ENCODE measurements at places on chromosomes 13 and 19.

- DNase-seq: no peak
Observed at GRCh38 chr13:104967836-104968630, 1567.4 kb downstream of the EFNB2 start.

- no peak for DNase-seq
Observed at GRCh38 chr19:29643361-29643935, 21.8 kb upstream of the PLEKHF1 start.

DNA sequence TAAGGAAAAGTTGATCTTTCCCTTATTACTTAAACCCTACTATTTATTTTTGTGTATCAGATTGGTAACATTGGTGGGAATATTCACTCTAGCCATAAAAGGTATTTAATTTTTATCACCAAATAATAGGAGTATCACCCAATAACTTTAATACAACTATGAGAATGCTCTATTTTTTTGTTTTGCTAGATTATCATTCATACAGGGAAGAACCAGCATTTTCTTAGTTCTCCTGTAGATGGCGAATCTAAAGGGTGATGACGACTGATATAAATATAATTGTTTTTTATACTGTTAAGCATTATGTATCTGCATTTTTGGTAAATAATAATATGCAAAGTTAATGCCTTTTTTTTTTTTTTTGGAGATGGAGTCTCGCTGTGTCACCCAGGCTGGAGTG lies 7.9 kb upstream of the FRY start:
- no peak for DNase-seq

DNA sequence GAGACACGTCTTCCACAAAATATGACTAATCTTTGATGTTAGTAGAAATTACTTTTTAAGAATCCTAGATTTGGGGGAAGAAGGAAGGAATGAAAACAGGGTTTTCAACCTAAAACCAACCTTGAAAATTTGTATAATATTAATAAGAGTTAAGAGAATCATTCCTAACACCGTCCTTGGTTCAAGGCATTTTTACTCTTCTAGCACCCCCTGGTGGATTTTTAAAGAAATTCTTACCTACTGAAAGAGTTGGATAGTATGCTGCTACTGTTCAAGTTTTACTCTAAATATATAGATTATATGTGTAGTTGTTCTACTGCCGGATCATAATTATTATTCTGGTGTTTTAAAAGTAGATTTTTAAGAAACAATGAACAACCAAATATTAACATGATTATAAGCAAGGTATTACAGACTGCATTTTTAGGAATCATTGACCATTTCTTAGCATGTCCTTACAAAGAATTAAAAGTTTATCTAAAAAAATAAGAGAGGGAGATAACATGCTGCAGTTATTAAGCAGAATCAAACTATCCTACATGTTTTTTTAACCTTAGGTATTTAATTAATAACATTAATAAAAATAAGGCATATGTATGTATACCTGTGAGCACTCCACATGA lies 7.4 kb upstream of the SLITRK6 start:
- peak; percentile 47 for DNase-seq

GRCh38 chr13:59531571-59532091 lies 632.1 kb downstream of the DIAPH3 start:
- DNase-seq: peak; percentile 81

DNA sequence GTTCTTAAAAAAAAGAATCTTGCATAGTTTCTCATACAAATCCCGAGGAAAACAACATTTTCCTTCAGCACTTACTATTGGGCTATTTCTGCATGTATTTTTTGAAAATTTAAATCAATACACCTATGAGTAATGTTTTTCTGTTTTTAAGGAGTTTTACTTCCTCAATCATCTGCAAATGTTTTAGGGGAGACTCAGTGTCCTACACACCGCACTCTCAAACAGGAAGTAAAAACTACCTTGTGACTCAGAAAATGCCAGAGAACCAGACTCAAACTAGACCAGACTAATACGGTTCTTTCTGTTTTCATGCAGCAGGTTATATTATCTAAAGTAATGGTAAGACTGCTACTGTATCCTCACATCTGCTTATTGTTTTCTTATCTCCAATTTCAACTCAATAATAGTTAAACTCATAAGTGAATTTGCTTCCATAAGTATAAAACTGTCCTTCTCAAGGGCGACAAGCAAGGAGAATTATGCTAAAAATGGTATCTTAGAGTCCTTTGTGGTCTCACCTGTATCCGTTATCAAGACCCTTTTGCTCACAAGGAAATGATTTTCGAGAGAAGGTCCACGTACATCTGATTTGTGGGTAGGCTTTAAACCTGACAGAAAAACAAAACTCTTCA lies 52.5 kb downstream of the FLT3 start:
- DNase-seq: peak; percentile 62

GRCh38 chr13:110557610-110558305 lies 3.8 kb downstream of the RAB20 start:
- no peak for DNase-seq

- DNase-seq: peak; percentile 49
Observed at GRCh38 chr13:72864142-72865011, 82.4 kb downstream of the PIBF1 start.

DNA sequence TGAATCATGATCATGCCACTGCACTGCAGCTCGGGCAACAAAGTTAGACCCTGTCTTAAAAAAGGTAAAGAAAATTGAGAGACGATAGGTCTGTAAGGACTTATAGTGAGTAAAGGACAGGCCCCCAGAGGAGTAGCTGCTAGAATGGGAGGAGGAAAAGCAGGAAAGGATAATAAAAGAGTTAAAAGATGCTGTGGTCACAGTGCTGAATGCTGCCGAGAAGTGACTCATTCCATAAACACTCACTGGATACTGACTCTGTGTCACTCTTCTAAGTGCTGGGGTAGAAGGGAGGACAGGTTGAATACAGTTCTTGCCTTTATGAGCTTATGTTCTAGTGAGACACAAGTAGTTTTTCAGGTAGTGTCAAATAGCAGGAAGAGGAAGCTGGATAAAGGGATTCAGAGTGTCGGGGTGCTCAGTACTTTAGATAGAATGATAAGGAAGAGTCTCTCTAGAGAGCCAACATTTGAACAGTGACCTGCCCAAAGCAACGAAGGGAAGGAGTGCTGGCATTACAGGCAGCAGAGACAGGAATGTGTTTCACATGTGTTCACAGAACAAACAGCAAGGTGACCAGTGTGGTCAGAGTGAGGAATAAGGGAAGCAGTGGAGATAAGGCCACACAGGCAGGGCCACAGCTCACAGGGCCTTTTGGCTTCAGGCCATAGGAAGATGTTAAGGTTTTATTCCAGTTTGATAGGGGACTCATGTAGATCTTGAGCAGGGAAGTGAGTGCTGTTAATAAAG lies 1240.5 kb downstream of the UQCRFS1 start:
- DNase-seq: peak; percentile 90

DNA sequence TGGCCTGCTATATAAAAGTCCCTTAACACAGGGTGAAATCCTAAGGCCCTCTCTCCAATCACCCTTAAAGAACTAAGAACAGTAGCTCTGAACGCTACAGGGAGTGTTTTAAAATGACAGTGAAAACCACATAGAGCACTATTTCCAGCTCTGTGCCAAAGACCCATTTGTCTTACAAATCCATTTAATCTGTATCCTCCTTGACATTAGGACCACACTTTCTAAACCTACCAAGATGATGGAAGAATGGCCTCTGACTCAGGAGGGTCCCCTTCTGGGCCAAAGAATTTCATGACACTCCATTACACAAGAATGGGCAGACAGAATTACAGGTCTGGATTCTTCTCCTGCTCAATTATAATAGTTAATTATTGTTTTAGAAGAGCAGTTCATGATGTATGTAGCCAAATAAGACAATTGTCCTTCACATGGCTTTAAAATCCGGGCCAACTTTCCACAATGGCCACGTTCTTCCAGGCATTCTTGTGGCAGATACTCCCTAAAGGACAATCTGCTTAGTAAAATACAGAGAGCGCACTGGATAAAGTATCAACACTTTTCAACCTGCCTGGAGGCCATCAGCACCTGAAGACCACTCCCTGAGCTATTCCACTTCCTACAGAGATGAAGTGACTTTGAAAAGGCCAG lies 61.0 kb downstream of the STK24 start:
- DNase-seq: peak; percentile 65

DNA sequence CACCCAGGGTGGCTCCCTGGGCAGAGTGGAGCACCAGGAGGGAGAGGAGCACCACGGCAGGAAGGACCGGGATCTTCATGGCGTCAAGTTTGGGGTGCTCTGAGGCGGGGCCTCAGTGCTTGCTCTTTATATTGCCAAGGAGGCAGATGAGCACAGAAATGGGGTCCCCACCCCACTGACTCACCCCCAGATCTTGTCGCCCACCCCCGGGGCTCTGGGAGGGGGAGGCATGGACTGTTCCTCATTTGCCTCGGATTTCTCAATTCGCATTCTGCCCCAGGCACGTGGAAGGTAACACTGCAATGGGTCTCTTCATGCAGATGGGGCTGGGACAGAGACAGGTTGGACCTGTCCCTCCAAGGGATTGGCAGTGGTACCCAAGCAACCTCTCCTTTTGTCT lies at the start of gene KRTDAP:
KRTDAP (minus strand) TSS at position 101 of the 400 bp plus-strand sequence; CDS start at position 79, 22 bp downstream.
- no peak for DNase-seq

GRCh38 chr19:2312820-2313501 lies 5.0 kb upstream of the LINGO3 start:
- no peak for DNase-seq

DNA sequence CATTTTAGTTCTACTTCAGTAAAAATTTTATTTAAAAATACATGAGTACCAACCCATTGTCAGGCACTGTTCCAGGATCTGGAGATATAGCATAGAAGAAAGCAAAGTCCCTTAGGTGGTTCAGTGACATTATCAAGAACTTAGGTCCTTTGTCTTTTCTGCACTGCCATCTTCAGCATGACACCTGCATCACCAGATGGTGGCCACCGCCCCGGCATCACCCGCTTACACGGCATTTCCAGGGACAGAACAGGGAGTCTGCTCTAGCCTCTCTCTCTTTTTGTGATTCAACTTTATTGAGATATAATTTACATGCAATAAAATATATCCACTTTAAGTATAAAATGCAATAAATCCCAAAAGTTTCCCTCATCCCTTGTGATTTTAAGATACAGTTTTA lies 23.5 kb downstream of the DYRK1B start:
- DNase-seq: no peak

DNA sequence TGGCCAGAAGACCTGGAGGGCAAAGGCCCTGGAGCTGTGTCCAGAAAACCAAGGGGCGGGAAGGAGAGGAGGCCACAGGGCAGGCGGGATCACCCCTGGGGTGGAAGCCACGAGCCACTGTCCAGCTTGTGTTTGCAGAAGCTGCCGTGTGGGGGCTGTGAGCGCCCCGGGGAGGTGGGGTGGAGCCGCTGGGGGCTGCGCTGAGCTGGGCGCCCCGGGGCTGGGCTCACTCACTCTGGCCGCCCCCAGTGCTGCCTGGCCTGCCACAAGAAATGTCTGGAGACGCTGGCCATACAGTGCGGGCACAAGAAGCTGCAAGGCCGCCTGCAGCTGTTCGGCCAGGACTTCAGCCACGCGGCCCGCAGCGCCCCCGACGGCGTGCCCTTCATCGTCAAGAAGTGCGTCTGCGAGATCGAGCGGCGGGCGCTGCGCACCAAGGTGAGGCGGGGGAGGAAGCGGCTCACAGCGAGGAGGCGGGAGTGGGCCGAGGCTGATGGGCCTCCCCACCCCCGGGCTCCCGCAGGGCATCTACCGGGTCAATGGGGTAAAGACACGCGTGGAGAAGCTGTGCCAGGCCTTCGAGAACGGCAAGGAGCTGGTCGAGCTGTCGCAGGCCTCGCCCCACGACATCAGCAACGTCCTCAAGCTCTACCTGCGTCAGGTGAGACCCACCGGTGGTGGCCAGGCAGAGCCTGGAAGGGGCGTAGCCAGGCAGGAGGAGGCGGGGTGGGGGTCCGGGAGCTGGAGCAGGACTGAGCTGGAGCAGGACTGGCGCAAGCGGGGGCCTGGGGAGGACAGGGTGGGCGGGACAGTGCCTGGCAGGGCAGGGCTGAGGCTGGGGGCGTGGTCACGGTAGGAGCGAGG lies 13.6 kb downstream of the POLR2E start:
- DNase-seq: no peak

- DNase-seq: no peak
Observed at GRCh38 chr13:110283736-110284517, 23.0 kb downstream of the COL4A1 start.

DNA sequence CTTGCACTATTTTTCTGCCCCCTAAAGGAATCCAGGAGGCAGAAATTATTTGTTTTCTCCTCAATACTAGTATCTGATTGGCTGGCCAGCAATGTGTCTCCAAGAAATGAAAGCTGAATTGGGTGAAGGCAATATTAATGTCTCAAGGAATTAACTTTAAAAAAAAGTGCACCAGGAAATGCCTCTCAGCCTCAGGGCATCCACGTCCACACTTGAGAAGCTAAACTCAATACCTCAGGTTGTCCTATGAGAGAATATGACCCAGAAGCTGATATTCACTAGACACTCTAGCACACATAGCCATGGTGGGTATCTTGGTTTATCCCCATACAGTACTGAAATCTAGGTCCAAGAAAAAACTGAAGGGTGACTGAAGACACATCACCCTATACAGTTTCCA lies 2.1 kb downstream of the ZNF91 start:
- peak; percentile 1 for DNase-seq

DNA sequence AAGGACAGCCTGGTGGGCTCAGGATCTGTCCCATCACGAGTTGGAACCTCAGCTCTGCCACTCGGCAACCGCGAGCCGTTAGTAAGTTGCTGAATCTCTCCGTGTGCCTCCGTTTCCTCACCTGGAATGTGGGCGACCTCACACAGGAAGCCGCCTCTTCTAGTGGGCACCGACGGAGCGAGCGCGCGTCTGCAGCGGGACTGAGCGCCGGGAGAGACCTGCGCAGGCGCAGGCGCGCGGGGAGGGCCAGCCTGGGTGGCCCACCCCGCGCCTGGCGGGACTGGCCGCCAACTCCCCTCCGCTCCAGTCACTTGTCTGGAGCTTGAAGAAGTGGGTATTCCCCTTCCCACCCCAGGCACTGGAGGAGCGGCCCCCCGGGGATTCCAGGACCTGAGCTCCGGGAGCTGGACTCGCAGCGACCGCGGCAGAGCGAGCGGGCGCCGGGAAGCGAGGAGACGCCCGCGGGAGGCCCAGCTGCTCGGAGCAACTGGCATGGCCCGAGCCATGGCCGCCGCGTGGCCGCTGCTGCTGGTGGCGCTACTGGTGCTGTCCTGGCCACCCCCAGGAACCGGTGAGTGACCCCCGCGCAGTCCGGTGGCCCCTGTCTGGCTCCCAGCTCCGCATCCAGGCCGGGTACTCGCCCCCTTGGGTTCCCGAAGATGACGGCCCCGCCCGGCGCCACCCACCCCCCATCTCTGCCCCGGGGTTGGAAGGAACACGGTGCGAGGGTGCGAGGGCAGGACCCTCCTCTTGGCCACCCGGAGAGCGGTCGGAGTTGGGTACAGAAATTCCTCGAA lies at the start of gene PVR:
PVR (plus strand) TSS at position 306 of the 797 bp plus-strand sequence; CDS start at position 493, 187 bp downstream.
- peak; percentile 64 for DNase-seq

DNA sequence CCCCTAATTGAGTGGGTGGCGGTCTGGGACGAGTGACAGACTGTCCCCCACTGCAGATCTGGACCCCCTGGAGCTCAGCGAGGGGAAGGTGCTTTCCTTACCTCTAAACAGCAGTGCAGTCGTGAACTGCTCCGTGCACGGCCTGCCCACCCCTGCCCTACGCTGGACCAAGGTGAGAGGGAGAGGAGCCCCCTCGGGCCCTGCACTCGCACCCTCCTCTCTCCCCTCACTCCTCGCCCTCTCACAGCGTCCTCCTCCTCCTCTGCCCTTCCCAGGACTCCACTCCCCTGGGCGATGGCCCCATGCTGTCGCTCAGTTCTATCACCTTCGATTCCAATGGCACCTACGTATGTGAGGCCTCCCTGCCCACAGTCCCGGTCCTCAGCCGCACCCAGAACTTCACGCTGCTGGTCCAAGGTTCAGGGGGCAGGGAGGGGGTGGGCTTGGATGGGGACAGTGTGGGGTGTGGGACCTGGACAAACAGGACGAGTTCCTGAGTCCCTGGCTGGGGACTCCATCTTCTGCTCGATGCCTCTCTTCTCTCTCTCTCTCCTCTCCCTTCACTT lies 9.6 kb downstream of the BCAM start:
- no peak for DNase-seq

Measured in renal cortical epithelial cell (primary cell).